ENCODE measurements at places on chromosomes 7 and 10. TPM values are rescaled to one million over a fixed set of nuclear protein-coding genes. Genes with fewer than 3 reads are reported as not detected.

GRCh38 chr7:128422842-128423241, 13.1 kb upstream of the IMPDH1 start:
- no peak for DNase-seq

DNA sequence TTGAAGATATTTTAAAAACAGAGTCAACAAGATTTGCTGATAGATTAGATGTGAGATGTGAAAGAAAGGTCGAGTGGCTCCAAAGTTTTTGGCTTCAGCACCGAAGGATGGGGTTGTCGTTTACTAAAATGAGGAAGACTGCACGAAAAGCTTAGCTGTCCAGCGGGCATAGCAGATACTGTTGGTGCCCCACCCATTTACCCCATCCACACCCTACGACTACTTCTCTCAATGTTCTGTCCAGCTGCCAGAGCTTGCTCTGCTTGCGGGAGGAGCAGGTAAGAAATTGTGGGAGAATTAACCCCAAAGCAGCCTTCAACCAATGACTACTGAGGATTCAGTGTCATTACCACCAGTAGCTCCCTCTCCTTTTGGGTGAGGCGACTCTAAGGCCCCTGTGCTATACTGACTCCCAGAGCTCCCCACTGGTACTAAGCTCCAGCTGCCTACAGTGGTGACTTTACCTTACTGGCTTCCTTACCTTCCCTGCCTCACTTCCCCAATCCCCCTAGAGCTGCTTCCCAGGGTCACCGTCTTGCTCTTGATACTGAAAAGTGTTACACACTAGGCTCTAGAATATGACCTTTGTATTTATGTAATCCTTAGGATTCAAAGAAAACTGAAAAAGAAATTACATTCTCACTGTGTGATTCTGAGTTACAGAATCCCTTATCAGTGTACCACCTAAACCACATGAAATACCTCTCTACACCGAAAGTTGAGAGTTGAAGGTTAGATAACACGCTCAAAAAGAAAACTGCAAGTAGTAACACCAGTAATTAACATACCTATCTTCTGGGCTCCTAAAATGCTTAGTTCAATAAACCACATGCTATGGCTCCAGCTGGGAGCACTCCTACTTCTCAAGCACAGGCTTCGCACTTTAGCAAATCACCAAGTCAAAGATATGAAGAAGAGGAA, 22.3 kb downstream of the CACUL1 start:
- no peak for DNase-seq

GRCh38 chr10:43928425-43928968, 279.8 kb upstream of the ZNF32 start:
- DNase-seq, result no peak

- no peak for DNase-seq
Measured at GRCh38 chr10:12396093-12396492, 46.7 kb downstream of the CAMK1D start.

DNA sequence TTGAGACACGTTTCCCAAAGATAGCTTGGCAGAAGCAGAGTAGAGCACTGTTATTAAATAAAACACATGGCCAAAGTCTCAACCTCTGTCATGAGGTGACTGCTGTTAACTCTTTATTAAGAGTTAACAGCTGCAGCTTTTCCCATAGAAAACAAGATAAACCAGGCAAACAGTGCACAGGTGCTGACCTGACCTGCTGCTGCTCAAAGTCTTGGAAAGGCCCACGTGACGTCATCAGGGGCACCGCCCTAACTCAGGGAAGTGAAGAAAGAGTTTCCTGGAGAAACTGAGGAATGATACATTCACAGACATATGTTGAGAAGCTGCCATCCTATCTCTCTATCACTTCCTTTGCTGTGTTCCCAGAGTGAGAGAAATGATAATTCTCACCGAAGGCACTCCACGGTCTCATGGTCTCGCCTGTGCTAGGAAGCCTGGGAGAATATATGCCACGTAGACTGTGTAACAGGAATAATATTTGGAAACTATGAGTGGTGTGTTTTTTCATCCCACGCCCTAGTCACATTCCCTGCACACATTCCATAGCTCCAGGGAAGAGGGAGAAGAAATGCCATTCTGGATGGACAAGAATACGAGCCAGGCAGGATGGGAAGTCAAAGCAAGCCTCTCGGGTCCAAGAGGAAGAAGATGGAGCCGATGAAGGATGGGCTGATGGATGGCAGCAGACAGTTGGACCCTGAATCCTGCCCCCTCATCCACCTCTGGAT, 146.2 kb upstream of the NFE2L3 start:
- DNase-seq, result peak; percentile 76

DNA sequence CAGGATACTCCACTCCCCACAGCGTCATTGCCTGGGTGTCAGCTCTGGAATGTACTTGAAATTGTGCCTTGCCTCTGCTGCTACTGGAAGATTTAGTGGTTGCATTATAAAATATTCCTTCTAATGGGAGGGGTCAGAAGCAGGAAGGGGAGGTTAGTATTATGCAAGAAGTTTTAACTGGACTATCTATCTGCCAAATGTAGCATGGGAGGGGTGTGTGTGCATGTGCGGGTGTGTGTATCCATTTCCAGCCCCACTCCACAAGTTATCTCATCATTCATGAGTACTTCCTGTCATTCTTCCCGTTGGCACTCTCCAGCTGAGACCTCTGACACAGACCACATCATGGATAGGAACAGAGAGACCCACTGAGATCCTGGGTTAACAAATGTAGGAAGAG, 13.4 kb downstream of the MBL2 start:
- no peak for DNase-seq

DNA sequence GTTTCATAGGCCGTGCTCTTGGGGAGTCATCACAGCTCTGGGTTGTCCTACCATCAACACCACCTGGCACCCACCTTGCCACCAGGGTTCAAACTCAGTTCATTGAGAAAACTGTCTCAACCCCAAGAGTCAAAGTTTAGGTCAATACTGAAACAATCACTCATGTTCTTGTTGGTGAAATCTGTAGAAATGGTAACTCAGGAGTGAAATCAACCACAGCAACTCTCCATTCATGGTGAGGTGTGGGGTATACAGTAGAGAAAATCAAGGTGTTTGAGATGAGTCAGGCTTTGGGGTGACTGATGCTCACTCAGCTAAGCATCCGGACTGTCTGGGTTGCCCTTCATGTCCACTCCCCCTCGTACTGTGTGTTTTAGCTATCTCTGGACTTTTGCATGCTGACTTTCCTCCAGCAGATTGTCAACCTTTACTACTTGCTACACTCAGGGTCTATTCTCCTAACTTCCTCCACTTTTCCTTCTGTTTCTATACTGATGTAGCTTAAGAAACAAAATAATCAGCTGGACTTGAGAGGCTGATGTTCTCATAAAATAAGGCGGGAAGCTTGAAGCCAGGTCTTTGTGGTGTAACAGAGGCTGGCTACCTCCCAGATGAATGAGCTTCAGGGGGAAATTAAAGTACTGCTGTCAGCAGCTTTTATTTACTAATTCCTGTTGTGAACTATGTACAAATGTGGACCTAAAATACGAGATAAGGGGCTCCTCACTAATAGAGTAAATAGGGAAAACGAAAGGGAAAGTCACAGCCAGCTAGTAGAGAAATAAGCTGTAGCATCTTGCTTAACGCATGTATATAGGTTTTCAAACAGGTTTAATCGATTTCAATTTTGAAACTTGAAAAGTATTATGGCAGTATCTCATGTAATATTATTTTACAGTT, 173.6 kb upstream of the AKR1E2 start:
- DNase-seq, result no peak

The TLL2 gene
- 0.37 TPM for polyA plus RNA-seq

DNA sequence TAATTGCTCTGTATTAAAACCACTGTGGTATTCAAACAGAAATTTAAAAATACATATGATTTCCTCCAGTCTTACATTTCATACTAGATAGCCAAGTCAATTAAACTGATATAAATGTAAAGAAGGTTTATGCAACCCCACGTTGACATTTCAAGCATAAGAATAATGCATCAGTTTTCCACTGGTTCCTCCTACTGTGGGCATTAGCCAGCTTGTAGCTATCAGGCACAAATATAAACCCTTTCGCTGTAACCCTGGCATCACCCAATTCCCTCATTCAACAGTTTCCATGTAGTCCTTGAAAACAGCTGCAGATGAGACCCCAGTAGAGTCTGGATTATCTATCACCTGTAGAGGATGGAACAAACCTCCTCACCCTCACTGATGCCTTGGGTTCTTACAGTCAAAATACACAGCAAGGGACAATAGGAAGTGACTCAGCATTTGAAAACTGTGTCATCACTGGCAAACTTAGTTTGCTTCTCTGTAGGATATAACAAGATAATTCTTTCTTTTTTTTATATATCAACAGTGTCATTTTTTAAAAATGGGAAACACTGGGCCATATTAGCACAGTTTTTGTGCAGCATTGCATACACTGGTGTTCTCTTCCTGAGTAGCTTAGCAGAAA, 113.0 kb downstream of the PDE1C start:
- DNase-seq, result no peak

- no peak for DNase-seq
Measured at GRCh38 chr7:4687956-4688355, 5.9 kb downstream of the FOXK1 start.

GRCh38 chr10:132537684-132538001, at the start of gene INPP5A:
TSS of gene INPP5A (plus strand) at chr10:132537787. CDS start at chr10:132538097, 310 bp downstream.
- no peak for DNase-seq

DNA sequence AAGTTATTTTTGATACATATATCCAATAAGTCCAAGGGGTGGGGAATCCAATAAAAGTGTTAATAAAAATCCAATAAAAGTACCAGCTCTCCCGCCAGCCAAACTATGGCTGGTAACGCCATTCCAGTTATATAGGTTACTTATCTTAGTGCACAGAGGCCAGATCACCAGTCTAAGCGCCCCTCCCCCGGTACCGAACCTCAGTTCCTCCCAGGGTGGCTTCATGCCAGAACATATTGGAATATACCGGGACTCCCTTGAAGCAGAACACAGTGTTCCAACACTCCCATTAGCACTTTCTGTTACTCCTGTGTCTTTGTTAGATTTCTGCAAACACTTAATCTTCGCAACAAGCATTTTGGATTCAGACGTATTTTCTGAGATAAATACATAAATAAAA, 7.5 kb downstream of the FBH1 start:
- DNase-seq, result no peak

The CCDC172 gene
- polyA plus RNA-seq, result not detected

The GPR15LG gene
- polyA plus RNA-seq, result not detected

- DNase-seq, result no peak
Measured at GRCh38 chr10:61163403-61163802, 219.4 kb upstream of the RHOBTB1 start.

DNA sequence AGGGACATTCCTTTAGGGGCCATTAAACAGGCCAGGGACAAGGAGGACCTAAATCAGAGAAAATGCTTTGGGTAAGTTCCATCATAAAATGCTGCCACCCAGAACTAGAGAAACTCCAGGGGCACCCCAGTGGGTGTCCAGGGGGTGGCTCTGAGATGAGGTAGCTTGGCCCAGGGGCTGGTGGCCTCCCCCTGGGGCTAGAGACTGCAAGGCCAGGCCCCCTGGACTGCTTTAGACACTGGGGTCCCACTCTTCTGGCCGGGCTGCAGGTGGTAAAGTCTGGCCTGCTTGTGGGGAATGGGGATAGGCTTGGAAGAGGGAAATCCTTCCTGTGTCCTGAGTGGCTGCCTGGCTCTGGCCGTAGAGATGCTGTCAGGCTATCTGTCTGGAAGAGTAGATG, 169.6 kb upstream of the PODXL start:
- no peak for DNase-seq

GRCh38 chr7:19353180-19353579, 208.0 kb upstream of the FERD3L start:
- DNase-seq, result no peak

GRCh38 chr7:932651-932975, 21.9 kb downstream of the ADAP1 start:
- DNase-seq, result no peak

GRCh38 chr10:32059472-32059871, 3.2 kb upstream of the KIF5B start:
- peak; percentile 33 for DNase-seq

DNA sequence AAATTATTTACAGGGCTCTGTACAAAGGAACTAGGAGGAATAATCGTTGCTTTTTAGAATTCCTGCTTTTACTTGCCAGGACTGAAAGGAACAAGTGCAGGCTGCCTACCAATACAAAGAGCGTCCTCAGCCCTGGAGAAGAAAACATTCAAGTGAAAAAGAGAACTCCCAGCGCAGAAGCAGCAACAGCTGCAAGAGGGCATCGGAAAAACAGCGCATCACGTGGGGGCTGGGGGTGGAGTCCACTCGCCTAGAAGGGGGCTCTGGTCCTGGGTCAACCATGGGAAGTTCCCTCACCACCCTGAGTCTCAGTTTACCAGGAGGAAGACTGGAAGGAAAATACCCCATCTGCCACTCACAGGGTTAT, 385 bp upstream of the C10orf90 start:
- DNase-seq, result no peak

The EXOC6 gene
- 4.2 TPM for polyA plus RNA-seq

The NOLC1 gene
- polyA plus RNA-seq, result 21.2 TPM

GRCh38 chr7:116534790-116535189, 10.0 kb downstream of the CAV1 start:
- DNase-seq, result no peak

- peak; percentile 40 for DNase-seq
Measured at GRCh38 chr10:78805176-78805575, 263.6 kb upstream of the ZMIZ1 start.

DNA sequence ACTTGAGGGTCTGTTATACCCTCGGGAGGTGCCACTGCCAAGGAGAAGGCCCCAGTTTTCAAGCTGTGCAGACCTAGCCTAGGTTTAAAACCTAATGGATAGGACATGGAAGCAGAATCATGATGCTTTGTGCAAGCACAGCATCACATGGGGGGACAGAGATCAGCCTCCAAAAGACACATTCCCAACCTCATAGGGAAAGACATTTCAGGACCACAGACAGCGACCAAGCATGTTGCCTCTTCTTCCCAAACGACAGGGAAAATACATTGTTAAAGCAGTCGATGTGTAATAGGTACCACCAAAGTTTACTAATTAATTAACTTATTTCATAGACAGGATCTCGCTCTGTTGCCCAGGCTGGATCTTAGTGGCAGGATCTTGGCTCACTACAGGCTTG, 573.9 kb downstream of the TCERG1L start:
- peak; percentile 1 for DNase-seq

DNA sequence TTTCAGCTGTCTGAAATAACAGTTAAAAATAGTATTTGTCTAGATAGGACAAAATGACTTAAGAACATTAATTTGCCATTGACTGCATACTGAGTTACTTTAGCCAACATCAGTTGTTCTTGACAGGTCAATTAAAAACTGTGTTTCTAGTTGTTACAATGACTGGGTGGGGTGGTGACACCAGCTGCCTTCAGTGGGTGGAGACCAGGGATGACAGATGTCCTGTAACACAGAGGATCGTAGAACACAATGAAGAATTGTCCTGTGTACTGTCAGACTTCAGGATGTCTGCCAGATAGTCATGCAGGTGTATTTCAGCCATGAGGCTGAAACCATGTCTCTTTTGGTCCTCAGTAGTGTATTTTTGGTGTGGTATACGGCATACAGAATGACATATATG, 24.4 kb downstream of the TRUB1 start:
- DNase-seq, result no peak

GRCh38 chr10:131817866-131818509, 82.8 kb upstream of the PPP2R2D start:
- DNase-seq, result no peak

- DNase-seq, result peak; percentile 57
Measured at GRCh38 chr7:3028071-3028757, 15.5 kb downstream of the CARD11 start.

Measured in stomach (tissue), 19 donors.